Fibroblast of lung (primary cell): ENCODE measurements at places on chromosomes 2 and 18. TPM values are rescaled to one million over a fixed set of nuclear protein-coding genes. Genes with fewer than 3 reads are reported as not detected.

- DNase-seq: no peak
Observed at GRCh38 chr18:45464619-45465018, 150.7 kb upstream of the SLC14A2 start.

DNA sequence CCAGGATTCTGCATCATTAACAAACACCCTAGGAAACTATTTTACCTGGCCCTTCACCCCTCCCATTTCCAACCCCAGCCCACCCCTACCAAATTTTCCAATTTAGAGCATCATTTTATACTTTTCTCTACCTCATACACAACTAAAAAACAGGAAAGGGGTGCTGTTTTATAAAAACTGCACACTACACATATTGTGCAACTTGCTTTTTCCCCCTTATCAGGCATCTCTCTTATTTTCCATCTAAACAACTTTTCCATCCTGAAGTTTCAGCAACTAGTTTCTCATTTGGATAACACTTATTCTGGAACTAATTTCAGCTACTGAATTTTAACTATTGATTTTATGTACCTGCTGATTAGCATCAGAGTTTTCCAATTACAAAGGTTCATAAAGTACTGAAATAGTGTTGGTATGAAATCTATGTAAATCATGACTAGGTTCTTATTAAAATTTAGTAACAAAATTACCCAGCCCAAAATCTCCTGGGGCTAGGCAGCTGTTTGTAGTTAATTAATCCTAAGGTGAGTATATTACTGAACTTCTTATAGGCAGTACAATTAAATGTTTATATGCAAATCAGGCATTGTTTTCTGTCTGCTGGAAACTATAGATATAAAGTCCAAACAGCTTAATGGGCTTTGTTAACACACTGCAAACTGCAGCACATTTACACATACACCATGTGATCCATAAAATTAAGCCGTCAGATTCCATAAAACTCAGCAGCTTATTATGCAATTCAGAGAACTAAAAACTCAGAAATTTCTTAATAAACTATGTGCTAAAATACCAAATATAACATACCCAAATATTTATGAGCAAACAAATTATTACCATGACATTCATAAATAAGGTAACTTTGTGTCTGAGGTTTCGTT lies 7.9 kb downstream of the SF3B1 start:
- DNase-seq: no peak

Gene PCGF1
- 31.3 and 35.5 TPM in 2 replicates for total RNA-seq

DNA sequence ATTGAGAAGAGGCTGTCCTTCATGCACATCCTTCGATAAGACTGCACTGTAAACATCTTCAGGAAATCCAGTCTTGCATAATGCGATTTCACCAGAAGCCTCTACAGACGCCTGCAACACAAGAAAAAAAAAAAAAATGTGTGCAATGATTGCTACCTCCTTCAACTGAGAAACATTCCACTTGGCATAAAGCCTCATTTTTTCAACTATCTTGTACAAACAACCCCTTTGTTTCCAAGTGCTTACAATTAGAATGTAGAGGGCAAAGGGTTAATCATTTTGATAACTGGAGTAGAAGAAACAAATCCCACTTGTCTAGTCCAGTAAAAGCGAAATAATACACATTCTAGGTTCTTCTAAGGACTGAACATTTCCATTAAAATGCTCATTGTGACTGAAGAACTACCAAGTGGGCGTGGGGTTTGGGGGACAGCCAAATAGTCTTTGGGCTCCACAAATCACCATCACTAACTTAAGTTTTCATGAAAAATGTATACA lies 29.2 kb downstream of the CDH2 start:
- DNase-seq: peak; percentile 77

Gene CD8B2
- not detected in 2 replicates for total RNA-seq

DNA sequence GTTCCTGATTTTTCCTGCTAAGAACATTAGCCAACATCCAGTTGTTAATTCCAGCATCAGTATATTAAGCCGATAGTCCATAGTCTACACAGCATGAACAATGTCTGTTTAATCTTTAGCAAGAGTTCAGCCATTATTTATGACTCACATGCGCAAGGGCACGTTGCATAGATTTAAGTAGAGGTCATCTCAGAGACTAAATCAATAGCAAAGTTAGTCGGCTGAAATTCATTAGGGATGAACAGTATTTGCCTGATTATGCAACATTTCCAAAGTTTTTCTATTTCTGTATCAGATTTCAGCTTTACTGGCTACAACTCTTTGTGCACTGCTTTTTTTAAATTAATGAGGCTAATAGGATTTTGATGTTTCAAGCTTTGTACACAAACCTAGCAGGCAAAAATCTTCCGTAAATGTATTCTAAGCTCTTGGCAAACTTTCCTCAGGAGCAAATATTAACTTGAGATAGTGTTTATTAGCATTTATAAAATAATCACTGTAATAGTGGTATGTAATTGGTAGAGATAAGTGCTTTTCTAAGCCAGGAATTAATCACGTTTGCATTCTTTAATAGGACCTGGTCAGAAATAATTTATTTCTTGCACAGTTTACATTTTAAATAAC lies 578.7 kb upstream of the ID2 start:
- no peak for DNase-seq

DNA sequence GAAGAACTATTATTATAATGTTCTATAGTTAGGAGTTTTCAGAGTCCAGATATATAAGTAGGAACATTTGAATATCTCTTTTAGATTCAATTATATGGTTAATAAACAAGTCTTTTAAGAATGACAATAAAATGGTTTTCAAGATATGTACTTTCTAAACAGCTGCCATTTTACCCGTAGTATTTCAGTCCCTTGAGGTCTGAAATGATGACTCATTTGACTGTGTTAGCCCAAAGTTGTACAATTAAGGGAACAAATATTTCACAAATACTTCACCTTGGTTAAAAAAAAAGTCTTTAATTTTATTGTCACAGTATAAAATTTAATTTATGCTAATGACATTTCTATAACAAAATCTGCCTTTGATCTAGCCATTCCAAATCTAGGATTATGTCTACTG lies 91.6 kb upstream of the TANK start:
- peak; percentile 45 for DNase-seq

DNA sequence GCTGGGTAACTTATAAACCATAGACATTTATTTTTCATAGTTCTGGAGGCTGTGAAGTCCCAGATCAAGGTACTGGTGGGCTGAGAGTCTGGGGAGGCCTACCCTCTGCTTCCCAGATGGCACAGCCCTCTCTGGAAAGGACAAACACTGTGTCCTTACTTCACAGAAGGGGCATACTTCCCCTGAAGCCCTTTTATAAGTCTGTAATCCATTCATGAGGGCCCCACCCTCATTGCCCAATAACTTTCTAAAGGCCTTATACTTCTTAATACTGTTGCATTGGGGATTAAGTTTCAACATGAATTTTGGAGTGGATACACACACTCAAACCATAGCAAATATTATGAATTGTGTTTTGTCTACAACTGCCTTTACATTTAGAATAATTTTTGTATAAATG lies 36.0 kb downstream of the ATIC start:
- DNase-seq: no peak

- peak; percentile 45 for DNase-seq
Observed at GRCh38 chr2:27370816-27371620, 602 bp downstream of the SNX17 start.

- DNase-seq: no peak
Observed at GRCh38 chr2:233100192-233100998, 40.3 kb downstream of the INPP5D start.

Gene UGT1A10
- total RNA-seq: not detected in 2 replicates

Gene SNTG2
- not detected in 2 replicates for total RNA-seq

- DNase-seq: no peak
Observed at GRCh38 chr2:5111581-5111980, 580.6 kb upstream of the SOX11 start.

DNA sequence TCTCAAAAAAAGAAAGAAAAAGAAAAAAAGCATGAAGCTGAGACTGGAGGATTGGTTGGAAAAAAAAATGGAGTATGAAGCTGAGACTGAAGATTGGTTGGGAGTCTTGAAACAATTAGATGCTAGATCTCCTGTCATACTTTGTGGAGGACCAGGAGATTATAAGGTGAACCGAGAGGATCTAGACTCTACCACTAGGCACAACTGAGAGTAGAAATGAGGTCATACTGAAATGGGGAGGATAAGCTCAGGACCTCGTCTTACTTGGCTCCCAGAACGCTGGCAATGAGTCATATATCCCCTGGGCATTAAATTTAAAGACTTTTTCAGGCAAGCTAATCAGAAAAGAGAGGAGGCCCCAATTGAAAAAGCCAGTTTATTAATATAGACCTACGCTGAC lies 3.3 kb upstream of the ORC2 start:
- DNase-seq: peak; percentile 72

- DNase-seq: no peak
Observed at GRCh38 chr18:5198311-5198710, 1.3 kb upstream of the AKAIN1 start.

- DNase-seq: no peak
Observed at GRCh38 chr2:47019961-47020681, 104.5 kb upstream of the MCFD2 start.

Gene HRH4
- under 0.01 TPM in 2 replicates for total RNA-seq

- no peak for DNase-seq
Observed at GRCh38 chr2:167689444-167689843, 558.0 kb downstream of the STK39 start.

GRCh38 chr2:168466190-168466737 lies 10.2 kb downstream of the CERS6 start:
- DNase-seq: no peak

Gene GDF7
- under 0.01 and 0.33 TPM in 2 replicates for total RNA-seq

DNA sequence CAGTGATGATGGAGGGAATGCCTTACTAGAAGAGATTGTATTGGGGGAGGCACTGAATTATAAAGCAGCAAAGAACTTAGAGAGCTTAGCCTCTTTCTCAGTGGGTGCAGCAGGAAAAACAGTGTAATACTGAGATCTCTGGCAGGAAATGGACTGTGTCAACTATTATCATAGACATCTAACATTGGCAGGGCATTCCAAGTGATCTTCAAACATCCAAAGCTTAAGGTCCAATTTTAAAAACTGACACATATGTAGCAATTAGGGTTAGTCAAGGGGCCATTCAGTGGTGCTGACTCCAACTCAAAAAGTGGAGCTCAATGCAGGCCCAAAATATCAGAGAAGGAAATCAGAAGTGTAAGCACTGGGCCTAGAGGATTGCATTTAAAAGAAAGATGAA lies 106.6 kb upstream of the DDX18 start:
- no peak for DNase-seq

DNA sequence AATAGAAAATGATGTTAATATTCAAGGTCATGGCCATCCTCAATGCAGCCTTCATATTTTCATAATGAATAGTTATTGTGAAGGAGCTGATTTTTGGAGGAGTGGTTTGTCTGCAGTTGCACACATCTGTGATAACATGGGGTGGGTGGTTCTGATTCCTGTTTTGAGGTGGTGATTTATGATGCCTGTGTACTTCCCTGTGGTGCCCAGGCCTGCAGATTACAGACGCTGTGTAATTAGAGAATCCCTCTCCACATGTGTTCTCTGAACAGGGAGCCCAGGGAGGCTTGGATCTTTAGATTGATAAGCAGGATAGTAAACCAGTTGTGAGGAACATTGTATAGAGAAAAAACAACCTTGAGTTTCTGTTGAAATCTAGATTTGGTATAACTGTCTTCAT lies 117.5 kb downstream of the AGAP1 start:
- no peak for DNase-seq

Gene GAL3ST2
- 0.17 TPM in 1 of 2 replicates, not detected in the other for total RNA-seq

Gene CLIP4
- 123 and 127 TPM in 2 replicates for total RNA-seq

DNA sequence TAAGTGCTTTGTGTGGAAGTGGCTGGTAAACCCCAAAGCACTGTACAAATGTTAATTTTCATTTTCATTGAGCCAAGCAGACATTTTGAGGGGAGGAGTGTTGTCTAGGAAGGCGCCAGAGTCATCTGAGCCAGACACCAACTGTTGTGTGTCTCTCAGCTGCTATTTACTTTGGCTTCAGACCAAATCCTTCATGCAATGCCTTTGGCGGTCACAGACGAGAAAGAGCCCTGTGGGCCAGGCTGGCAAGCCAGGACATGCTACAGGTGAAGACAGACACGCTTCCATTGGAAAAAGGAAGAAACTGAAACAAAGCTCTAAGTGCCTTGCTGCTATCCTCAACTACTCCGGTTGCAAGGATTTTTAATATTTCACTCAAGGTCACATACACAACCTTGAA lies 115.4 kb upstream of the CDC42EP3 start:
- DNase-seq: no peak

DNA sequence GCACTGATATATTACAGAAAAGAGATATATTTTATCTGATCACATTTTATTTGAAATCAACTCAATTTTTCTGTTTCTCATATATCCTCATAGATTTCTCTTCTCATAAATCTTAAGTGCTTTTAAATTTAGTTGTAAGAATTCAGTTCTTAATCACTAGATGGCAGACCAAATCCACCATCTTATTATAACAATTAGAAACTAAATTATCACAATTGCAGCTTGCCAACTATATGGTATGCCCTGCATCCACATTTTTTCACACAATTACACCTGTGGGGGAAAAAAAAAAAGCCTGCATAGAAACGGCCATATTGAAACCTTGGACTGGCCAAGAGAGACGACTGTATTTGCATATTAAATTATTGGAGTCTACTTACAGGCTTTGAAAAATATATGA lies 64.4 kb downstream of the COL5A2 start:
- peak; percentile 69 for DNase-seq

DNA sequence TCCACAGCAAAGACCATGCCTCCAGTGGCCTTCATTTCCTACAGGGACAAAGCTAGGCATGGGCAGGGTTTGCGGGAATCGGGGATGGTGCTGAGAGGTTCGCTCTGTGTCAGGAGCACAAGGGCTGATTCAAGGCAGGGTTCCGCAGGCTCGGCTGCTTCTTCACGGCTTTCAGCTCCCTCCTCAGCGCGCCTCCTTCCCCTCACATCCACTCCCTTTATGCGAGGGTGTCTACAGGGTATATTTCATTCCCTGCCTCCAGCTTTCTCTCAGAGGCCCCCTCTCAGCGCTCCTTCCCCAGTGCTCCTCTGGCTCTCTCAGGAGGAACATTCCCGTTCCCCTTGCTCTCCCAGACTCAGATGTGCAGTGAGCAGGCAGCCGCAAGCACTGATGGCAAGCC lies 78.7 kb upstream of the ASB18 start:
- no peak for DNase-seq

GRCh38 chr2:72300147-72300684 lies 152.6 kb upstream of the CYP26B1 start:
- no peak for DNase-seq

GRCh38 chr2:189045836-189046235 lies 71.7 kb downstream of the COL3A1 start:
- DNase-seq: no peak

GRCh38 chr18:13096232-13096631 lies 105.1 kb downstream of the CEP192 start:
- DNase-seq: no peak

Gene ABHD3
- 9.2 and 17.0 TPM in 2 replicates for total RNA-seq

DNA sequence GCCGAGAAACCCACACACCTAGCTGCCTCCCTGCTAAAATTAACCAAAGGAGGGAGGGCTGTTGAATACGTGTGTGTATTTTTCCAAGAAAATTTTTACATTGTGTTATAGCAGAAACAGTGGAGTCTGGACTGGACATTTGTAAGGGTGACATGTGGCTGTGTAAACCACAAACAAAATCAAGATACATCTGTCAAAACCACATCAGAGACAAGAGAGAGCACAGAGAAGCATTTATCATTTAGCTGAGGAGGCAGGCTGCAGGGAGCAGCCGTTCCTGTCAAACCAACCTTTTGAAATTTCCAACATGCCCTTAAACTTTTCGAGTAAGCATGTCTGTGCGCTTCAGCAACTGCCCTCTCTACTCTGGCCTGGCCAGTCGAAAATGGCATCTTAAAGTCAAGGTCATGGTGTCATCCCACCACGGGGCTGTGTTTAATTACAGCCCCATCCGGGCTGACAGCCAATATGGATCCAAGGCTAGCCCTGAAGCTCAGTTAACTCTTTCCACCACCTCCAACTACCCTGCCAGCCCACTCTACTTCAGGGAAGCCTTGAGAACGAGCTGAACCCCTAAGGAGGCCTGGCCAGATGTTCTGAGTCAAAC lies 8.4 kb downstream of the BCL11A start:
- no peak for DNase-seq
